ENCODE measurements at places on chromosomes 12 and 14. TPM values are rescaled to one million over a fixed set of nuclear protein-coding genes. Genes with fewer than 3 reads are reported as not detected.

TCTN2 gene
- 29.0 TPM for total RNA-seq

ADAMTS20 gene
- total RNA-seq = not detected

CTSG gene
- total RNA-seq = not detected

CLSTN3 gene
- 8.9 TPM for total RNA-seq

ZNF605 gene
- 22.5 TPM for total RNA-seq

Data from articular chondrocyte of knee joint (primary cell).